ENCODE measurements at places on chromosomes 2 and 18. TPM values are rescaled to one million over a fixed set of nuclear protein-coding genes. Genes with fewer than 3 reads are reported as not detected.

The EGR4 gene
- total RNA-seq, result not detected

- DNase-seq, result no peak
These were observed 380.3 kb downstream of the NYAP2 start for GRCh38 chr2:225779829-225780228.

The LYPD6 gene
- total RNA-seq, result 2.2 TPM

DNA sequence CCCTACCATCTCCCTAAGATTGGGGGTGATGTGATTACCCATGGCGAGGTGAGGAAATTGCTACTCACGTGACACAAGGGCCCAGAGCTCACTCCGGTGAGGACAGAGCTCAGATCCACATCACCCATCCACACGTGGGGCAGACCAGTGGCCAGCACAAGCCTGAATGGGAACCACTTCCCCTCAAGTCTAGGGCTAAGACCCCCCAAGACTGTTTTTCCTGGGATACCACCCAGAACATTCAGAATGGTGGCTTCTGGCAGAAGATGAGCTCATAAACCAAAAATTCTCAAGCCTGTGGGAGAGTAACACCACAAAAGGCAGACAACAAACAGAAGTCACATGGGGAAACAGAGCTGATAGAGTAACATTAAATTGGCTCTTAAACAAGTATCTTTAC lies 321.4 kb downstream of the ALK start:
- no peak for DNase-seq

- no peak for DNase-seq
These were observed 267.2 kb downstream of the SH3BP4 start for GRCh38 chr2:235219048-235219447.

DNA sequence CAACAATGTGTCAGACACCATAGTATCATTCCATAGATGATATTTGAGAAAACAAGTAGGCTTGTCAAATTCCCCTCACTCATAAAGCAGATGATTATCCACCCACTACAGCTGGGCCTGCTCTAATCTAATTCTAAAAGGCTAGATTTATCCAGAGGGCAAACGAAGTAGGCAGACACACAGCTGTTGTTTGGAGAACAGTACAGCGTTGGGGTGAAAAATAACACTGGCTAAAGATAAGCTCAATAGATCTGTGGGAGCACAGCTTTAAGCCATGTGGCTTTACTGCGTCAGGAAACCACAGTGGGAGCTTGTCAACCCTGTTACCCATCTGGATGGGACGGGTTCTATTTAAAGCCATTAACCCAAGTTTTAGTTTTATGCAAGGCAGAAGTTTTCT lies 48.9 kb upstream of the COBLL1 start:
- DNase-seq, result no peak

The PDCD1 gene
- 0.64 TPM for total RNA-seq

The KIAA2012 gene
- not detected for total RNA-seq

GRCh38 chr2:3453190-3453999 lies 65.9 kb downstream of the ADI1 start:
- no peak for DNase-seq

- DNase-seq, result no peak
These were observed 21.5 kb upstream of the CYP1B1 start for GRCh38 chr2:38097258-38097987.

GRCh38 chr2:120820263-120820952 lies 84.7 kb downstream of the GLI2 start:
- peak; percentile 31 for DNase-seq

GRCh38 chr18:80208620-80209019 lies 38.7 kb downstream of the PARD6G start:
- DNase-seq, result no peak

The GEN1 gene
- 110 TPM for total RNA-seq

- DNase-seq, result no peak
These were observed 103.5 kb downstream of the KCNS3 start for GRCh38 chr2:17981936-17982335.

DNA sequence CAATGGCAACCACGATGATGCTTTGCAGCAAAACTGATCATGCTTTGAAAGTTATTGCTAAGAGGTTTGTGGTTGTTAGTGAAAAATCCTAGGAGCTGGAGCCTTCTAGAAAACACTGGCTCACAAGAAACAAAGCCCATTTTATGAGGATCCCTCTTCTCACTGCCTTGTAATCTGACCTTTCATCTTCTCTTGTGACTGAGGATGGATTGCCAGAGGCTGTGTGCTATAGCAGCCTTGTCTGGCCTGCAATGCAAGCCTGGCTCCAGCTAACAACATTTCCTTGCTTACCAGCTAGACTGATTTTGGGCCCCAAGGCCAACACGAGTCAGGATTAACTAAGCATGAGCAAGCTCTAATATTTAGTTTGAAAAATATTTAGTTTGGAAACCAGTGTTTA lies 13.1 kb downstream of the PIEZO2 start:
- no peak for DNase-seq

DNA sequence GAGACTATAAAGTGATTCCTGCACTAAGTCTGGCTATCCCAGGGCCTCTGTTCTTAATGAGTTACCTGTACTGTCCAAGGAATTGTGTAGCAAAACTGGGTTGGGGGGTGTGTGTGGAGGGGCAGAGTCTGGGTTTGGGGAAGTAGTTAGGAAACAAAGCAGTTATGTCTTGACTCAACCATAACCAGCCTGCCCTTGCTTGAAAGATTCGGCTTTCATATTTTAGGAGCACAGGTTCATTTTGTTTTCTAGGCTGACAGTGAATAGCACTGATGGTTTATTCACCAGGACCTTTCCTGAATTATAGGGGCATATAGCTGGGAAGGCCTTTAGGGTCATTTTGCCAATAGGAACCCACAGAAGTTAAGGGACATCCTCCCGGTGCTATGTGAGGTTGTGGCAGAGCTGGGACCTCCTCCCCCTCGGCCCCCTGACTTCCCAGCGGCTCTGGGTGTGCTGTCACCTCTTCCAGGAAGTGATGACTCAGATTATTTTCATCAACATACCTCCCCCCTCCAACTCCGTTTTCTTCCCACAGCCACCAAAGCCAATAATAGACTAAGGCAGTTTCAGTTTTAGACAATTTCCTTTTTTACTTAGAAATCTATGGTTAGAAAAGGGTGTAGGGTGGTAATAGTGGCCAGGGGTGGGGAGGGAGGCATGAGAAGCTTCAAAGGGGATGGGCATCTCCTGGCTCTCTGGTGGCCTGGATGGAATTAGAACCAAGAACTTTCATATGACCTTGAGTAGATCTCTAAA lies 44.8 kb downstream of the SETBP1 start:
- DNase-seq, result peak; percentile 56

GRCh38 chr2:38719706-38720105 lies 31.5 kb downstream of the SRSF7 start:
- no peak for DNase-seq

The FNDC4 gene
- total RNA-seq, result 2.9 TPM

GRCh38 chr2:63194175-63194574 lies 143.5 kb downstream of the OTX1 start:
- DNase-seq, result no peak

- no peak for DNase-seq
These were observed 4.6 kb downstream of the NEU2 start for GRCh38 chr2:233037078-233037477.

DNA sequence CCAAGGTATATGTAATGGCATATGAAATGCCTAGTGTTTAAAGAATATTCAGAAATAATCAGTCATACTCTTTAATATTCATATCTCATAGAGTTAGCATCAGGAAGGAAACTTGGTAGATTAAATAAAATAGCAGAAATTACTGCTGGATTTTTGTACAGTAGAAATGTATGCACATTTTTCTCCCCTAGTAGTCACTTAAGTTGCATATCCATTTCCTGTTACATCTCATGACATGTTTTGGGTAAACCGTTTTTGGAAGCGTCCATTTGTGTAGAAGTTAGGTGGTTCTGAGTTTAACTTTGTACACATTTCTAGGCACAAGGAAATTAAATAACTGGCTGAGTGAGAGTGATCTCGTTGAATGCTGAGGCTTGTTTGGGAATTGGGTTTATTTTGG lies 21.9 kb downstream of the NEDD4L start:
- no peak for DNase-seq

The RAPGEF4 gene
- 1.4 TPM for total RNA-seq

- no peak for DNase-seq
These were observed 62.5 kb downstream of the RPIA start for GRCh38 chr2:88753833-88754584.

- no peak for DNase-seq
These were observed 15.1 kb downstream of the ACKR3 start for GRCh38 chr2:236584521-236585384.

DNA sequence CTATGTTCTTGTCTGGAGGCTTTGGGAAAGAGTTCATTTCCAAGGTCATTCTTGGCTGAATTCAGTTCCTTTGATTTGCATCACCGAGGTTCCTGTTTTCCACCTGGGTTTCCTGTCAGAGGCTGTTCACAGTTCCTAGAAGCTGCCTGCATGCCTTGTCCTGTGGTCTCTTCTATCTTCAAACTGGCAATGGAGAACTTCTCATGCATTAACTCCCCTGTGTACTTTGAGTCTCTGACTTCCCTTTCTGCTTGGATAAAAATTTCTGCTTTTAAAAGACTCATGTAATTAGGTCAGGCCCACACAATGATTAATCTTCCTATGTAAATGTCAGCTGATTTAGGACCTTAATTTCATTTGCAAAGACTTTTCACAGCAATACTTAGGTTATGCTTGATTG lies 499.3 kb upstream of the FANCL start:
- no peak for DNase-seq

DNA sequence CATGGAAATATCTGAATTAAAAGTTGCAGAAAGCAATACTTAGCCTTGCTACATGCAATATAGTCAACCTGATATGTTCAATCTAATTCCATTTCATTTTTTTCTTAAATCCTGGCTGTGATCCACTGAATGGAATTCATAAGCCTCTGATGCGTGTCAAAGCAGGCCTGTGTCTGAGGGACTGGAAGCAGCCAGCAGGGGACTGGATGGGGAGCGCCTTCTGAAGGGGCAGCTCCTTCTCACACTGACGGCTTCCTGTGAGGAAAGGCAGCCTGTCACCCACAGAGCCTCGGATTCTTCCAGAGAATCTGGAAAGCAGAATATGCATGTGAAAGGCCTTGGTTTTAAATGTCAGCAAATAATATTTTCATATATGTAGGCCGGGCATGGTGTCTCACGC lies 73.5 kb downstream of the KCNF1 start:
- DNase-seq, result no peak

The PROKR1 gene
- 0.16 TPM for total RNA-seq

DNA sequence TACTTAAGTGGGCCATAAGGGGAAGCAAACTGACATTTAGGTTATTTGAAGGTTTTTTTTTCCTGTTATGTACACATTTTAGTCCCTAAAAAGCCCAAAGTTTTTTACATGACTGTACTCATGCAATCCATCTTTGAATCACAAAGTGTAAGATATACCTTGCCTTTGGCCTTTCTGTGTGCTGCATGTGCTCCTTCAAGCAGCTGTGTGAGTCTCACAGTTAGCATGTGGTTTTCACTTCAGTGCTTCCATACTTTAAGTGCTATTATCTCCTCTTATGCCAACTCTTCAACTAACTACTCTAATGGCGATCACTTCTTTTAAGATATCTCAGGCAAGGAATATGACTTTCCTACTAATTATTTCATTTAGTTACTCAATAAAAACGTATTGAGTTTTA lies 597.1 kb upstream of the ACVR2A start:
- DNase-seq, result no peak

The TXNDC2 gene
- total RNA-seq, result not detected

DNA sequence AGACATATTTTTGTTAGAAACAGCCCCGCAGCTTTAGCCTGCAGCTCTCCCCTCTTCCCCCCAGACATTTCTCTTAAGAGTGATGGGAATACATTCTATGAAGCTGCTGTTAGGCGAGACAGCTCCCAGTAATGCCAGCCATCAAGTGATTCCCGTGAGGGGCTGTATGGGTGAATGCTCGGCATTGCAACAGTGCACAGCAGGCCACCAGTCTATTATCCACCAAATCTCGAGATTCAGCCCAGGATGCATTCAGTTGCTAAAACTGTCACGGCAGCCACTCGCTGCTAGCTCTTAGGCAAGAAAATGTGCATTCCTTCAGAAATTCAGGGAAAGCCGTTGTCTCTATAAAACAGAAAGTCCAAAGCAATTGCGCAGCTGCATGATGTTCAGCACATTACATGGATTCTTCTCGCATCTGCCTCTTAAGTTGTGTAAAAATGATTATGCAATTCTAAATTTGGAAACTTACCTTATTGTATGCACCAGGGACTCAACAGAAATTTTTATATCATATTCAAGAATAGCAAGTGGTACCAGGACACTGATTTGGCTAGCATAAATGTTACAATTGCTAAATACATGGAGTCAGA lies 211.3 kb upstream of the ARL4C start:
- no peak for DNase-seq

The UNC80 gene
- not detected for total RNA-seq

The MOGAT1 gene
- total RNA-seq, result not detected

Measured in transverse colon (tissue), 4 donors.